ENCODE measurements at places on chromosomes 1 and 21.

DNA sequence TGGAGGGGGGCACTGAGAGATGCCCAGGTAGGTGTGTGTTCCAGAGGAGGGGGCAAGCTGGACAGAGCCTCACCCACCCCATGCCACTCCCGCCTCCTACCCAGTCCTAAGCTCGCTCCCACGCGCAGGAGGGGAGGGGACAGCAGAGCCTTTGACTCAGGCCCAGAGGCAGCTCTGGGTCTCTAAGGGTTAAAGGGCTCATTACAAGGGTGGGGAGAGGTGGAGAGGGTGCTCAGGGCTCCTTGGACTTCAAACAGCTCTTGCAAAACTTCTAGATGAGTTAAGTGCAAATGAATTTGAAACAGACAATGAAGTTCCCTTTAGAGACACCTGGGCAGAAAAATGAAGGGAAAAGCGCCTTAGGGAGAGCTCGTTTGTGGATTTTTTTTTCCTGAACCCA is 104.2 kb upstream of the CASZ1 start:
- peak; percentile 49 for DNase-seq

DNA sequence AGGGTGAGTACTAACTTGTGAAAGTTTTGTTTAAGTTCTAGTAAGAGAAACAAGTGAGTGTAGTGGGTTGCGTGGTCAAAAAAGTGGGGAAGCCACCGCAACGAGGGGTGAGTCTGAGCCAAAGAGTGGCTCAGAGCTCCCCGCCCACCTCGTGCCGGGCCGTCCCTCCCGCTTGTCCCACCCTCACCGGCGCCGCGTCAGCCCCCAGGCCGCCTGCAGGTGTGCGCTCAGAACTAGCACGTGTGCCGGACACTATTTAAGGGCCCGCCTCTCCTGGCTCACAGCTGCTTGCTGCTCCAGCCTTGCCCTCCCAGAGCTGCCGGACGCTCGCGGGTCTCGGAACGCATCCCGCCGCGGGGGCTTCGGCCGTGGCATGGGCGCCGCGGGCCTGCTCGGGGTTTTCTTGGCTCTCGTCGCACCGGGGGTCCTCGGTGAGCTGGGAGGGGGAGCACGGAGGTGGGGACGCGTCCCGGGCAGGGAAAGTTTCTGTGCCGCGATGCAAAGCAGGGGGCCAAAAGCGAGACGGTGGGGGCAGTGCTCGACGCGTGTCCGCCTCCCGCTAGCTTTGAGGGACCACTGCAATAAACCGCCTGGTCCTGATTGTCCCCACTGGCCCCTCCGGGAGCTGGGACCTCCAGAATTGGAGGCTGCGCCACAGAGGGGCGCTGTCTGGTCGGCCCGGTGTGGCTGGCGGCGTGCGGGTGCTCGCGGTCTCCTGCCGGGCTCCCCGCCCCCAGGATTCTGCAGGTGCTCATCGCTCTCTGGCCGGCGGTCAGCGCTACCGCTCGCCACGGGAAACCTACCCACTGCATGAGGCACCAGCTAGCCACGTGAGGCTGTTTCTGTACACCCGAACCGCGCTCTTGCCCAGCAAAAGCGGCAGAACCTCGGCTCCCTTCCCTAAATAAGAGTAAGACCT is at the start of gene CR2:
Gene CR2 (plus strand): TSS at position 283 of the 919 bp plus-strand sequence. CDS start 91 bp downstream, at position 374.
- DNase-seq, result no peak

DNA sequence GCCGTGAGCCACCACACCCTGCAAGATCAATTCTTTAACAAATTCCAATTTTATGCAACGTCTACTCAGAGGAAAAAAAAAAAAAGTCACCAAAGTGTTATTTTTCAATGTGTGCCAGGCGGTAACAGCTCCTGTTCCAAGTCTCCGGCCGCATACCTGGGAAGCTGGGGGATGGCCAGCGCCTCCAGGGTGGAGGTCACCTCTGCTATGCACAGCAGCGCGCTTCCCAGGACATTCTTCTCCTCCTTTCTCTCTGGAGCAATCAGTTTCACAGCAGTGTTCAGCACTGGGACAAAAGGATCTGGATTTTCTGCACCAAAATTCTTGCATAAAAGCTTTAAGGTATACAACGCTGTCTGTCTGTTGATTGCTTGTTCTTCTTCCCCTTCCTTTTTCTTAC is 34.3 kb downstream of the LGALS8 start:
- no peak for DNase-seq

GRCh38 chr1:1670866-1671265 is 12.1 kb upstream of the CDK11B start:
- DNase-seq, result no peak

- DNase-seq, result no peak
Measured at GRCh38 chr1:51976846-51977602, 13.5 kb downstream of the RAB3B start.

All from MV-4-11 (cell line).